ENCODE measurements at places on chromosomes 1 and 21. TPM values are rescaled to one million over a fixed set of nuclear protein-coding genes. Genes with fewer than 3 reads are reported as not detected.

KIF14 gene
- 2.0 TPM for total RNA-seq

DENND2C gene
- 1.3 TPM for total RNA-seq

TRIM62 gene
- 7.0 TPM for total RNA-seq

DNA sequence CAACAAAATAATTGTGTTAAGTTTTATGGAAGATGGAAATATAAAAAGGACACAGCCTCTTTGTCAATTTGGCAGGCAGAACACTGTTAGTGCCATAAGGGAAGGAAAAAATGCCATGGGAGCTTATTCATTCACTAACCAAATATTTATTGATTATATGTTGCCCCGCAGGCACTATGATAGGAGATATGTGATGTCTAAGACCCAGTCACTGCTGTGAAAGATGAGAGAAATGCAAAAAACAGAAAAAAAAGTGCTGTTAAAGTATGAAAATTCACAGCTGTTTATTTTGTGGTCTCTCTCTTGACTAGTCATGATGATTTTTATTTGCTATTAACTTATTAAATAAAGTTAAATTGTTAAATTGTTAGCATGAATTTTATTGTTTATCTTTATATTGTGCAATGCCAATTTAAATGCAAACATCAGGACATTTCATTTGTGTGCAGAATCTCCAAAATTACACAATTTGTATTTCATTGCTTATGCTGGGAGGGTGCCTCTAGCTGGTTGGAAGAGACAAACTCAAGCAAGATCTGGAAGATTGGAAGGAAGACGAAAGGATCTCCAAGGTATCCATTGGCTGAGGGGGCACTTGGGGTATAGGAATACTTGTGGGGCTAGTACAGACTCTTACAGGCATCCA, 17.8 kb upstream of the PTGFR start:
- no peak for DNase-seq

- no peak for DNase-seq
Measured at GRCh38 chr1:41660570-41661427, 176.3 kb upstream of the EDN2 start.

DNA sequence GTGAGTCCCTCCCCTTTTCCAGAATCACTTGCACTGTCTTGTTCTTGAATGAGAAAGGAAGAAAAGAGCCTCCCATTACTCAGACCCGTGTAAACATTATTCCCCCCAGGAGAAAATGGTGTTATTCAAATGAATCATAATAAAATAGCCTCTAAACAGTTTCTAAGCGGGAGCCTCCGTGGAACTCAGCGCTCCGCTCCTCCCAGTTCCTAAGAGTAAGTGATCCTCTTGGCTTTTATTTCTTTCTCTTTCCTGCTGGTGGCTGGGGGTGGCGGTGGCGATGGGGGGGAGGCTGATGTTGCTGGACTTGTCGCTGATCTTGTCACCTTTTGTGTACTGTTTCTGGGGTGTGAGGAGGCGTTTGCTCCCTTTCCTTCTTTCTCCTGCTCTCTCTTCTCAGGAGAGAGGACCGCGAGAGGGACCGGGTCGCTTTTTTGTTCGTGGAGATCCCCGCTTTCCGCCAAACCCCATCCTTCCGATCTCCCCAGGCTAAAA, 781 bp downstream of the PROX1 start:
- DNase-seq, result no peak

DNA sequence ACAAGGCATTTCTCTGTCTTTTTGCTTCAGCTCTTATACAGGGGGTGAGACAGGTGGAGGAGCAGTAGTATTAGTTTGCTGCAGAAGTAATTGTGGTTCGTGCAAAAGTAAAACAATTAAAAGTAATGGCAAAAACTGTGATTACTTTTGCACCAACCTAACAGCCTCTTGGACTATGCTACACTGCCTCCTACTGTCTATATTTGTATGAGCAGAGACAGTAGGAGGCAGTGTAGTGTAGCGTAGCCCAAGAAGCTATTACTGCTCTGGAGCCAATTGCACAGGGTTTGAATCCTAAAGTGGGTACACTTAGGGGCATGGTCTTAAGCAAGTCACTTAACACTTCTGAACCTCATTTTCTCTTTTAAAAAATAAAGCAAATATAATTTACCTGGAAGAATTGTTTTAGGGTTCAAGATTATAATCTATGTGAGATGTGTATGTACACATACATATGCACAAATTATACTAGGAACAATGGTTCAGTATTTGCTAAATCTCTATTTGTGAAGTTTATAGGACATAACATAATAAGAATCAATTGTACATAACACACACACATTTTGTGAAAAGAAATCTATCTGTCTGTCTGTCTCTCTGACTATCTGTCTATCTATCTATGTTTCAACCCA, 103.8 kb downstream of the BRINP3 start:
- DNase-seq, result no peak

- no peak for DNase-seq
Measured at GRCh38 chr1:165824269-165824643, 3.2 kb upstream of the UCK2 start.

ZMYND12 gene
- total RNA-seq, result 0.46 TPM

- DNase-seq, result peak; percentile 83
Measured at GRCh38 chr1:66563094-66563800, 29.3 kb downstream of the SGIP1 start.

GRCh38 chr1:213685992-213686582, 301.7 kb upstream of the PROX1 start:
- DNase-seq, result no peak

SLC9C2 gene
- total RNA-seq, result not detected

AUNIP gene
- 1.7 TPM for total RNA-seq

ADGRB2 gene
- total RNA-seq, result 2.6 TPM

- DNase-seq, result no peak
Measured at GRCh38 chr1:74683656-74684055, 10.1 kb upstream of the ERICH3 start.

NBPF6 gene
- not detected for total RNA-seq

Data from kidney epithelial cell (primary cell).